Gastroesophageal sphincter (tissue), 4 donors: ENCODE measurements at places on chromosomes 12 and 14. TPM values are rescaled to one million over a fixed set of nuclear protein-coding genes. Genes with fewer than 3 reads are reported as not detected.

CLEC9A gene
- total RNA-seq, result not detected

TAMALIN gene
- 16.1 TPM for total RNA-seq

GSG1 gene
- not detected for total RNA-seq

ZNF605 gene
- total RNA-seq, result 11.8 TPM
